ENCODE measurements at places on chromosomes 4 and X. TPM values are rescaled to one million over a fixed set of nuclear protein-coding genes. Genes with fewer than 3 reads are reported as not detected.

DNA sequence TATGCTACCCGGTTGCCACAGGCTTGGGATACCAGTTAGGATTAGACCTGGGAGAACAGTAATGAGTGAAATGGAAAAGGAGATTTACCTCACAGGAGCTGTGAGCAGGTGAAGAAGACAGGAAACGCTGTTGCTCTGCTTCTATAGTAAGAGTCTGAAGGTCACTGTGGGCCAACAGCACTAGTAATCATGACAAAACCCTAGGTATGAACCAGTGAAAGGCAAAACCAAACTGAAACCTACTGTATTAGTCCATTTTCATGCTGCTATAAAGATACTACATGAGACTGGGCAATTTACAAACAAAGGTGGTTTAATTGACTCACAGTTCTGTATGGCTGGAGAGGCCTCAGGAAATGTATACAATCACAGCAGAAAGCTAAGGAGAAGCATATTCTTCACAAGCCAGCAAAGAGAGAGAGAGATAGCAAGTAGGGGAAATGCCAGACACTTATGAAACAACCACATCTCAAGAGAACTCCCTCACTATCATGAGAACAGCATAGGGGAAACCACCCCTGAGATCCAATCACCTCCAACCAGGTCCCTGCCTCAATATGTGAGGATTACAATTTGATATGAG lies 736.7 kb upstream of the INTU start:
- no peak for DNase-seq

- DNase-seq, result no peak
Observed at GRCh38 chrX:122219735-122220134, 964.3 kb upstream of the GRIA3 start.

DNA sequence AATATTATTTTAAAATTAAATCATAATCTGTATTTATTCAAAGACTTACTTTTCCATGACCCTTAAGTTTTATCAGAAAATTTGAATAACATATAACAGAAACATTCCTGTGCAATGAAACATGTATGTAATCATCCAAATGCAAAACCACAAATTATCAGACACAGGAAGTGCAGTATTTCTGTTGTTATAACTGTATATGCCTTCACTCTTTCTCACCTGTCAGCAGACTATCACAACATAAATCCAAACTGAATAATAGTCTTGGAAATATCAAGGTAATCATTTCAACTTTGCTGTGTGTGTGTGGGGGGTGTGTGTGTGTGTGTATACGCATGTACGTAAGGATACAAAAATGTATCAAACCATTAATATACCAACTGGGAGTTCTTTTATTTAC lies 285.9 kb downstream of the SLC7A11 start:
- DNase-seq, result no peak

DNA sequence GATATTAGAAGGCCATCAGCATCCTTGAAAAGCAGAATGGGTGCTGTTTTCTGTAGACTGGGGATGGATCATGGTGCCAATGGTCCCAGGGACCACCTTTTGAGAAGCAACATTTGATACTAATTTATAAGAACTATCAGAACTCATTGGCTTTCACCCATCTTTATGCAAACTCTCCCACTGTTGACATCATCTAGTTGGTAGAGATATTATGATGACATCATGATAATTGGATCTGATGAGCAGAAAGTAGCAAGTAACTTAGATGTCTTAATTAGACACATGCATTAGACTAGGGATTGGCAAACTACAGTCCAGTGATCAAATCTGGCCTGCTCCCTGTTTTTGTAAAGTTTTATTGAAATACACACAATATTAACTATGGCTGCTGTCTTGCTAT lies 181.0 kb downstream of the DCHS2 start:
- no peak for DNase-seq

Gene TCEAL9
- total RNA-seq, result 1.0 TPM

Gene ERAS
- not detected for total RNA-seq

GRCh38 chrX:124530803-124531202 lies 184.4 kb downstream of the SH2D1A start:
- no peak for DNase-seq
